Naive thymus-derived CD4-positive, alpha-beta T cell (primary cell): ENCODE measurements at places on chromosomes 16 and 17.

DNA sequence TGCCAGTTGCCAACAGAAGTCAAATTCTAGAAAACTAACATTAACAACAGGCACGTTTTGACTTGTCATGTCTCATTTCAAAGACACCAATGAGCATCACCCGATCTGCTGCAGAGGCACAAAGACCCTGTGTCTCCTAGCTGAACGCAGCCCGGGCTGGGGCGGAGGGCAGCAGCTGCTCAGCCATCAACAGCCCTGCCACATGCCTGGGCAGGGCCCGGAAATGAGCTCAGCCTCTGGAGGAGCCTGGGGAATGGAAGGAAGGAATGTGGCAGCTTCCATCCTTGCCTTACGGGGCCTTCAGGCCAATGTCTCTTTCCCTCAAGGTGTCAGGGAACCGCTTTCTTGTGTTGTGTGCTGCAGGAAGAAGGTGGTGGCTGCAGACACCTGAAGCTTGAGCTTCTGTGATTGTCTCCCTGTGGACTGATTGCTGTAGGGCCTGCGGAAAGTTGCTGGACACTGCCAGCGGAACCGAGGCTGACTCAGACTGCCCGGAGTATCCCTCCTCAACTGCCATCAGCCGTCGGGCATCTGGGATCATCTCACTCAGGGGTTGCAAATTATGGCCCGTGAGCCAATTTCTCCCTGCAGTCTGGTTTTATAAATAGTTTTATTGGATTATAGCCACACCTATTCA, 7.3 kb downstream of the CDH13 start:
- H3K27me3 ChIP-seq, result no peaks in the 10 kb centered on the region
- H3K27ac ChIP-seq, result no peak overlapping the region
- no peaks in the 10 kb centered on the region for H3K4me1 ChIP-seq
- no peak for DNase-seq
- no peaks in the 10 kb centered on the region for H3K36me3 ChIP-seq

- peaks cover 16% of the 10 kb centered on the region for H3K4me1 ChIP-seq
- H3K27ac ChIP-seq, result no peak overlapping the region
- H3K27me3 ChIP-seq, result no peaks in the 10 kb centered on the region
- H3K36me3 ChIP-seq, result no peaks in the 10 kb centered on the region
- no peak for DNase-seq
Measured at GRCh38 chr17:81831563-81831956, 1.5 kb downstream of the MCRIP1 start.

DNA sequence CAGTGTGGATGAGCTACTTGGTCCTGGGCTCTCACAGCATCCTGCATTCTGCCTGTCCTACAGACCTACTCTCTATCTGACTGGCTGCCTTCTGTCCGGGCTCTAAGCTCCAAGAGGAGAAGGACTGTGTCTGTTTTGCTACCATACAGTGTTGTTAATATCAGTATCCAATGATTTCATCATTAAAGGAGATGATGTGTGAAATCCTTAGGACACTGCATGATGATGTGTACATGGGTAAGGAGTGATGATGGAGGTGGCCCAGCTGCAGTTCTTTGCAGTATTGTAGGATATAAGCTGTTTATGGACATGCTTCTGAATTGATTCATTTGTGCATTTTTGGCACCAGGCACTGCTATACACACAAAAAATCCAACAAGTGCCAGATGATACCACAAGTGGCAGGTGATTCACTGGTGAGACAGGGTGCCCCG, 536.9 kb upstream of the CDH11 start:
- H3K27me3 ChIP-seq, result no peaks in the 10 kb centered on the region
- no peak overlapping the region for H3K27ac ChIP-seq
- no peak overlapping the region for H3K4me3 ChIP-seq
- H3K4me1 ChIP-seq, result no peaks in the 10 kb centered on the region
- no peak for DNase-seq

- H3K27ac ChIP-seq, result no peak overlapping the region
- no peak overlapping the region for H3K4me3 ChIP-seq
- H3K4me1 ChIP-seq, result peaks cover 17% of the 10 kb centered on the region
- DNase-seq, result no peak
- no peaks in the 10 kb centered on the region for H3K27me3 ChIP-seq
Measured at GRCh38 chr17:6577686-6578263, 21.4 kb upstream of the PITPNM3 start.

DNA sequence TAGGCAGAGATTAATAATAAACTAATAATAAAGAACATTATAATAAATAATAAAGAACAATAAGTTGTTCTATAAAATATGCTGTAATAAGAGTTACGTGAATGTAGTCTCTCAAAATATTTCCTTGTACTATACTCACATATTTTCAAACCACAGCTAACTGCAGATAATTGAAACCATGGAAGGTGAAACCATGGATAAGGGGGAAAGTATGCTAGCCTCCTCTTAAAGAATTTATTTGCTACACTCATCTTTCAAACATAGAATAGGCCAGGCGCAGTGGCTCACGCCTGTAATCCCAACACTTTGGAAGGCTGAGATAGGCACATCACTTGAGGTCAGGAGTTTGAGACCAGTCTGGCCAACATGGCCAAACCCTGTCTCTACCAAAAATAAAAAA, 18.5 kb downstream of the CYTH1 start:
- peaks cover 86% of the 10 kb centered on the region for H3K4me1 ChIP-seq
- H3K4me3 ChIP-seq, result no peak overlapping the region
- H3K27me3 ChIP-seq, result no peaks in the 10 kb centered on the region
- peak overlapping the region; percentile 4 for H3K27ac ChIP-seq
- H3K36me3 ChIP-seq, result no peaks in the 10 kb centered on the region

DNA sequence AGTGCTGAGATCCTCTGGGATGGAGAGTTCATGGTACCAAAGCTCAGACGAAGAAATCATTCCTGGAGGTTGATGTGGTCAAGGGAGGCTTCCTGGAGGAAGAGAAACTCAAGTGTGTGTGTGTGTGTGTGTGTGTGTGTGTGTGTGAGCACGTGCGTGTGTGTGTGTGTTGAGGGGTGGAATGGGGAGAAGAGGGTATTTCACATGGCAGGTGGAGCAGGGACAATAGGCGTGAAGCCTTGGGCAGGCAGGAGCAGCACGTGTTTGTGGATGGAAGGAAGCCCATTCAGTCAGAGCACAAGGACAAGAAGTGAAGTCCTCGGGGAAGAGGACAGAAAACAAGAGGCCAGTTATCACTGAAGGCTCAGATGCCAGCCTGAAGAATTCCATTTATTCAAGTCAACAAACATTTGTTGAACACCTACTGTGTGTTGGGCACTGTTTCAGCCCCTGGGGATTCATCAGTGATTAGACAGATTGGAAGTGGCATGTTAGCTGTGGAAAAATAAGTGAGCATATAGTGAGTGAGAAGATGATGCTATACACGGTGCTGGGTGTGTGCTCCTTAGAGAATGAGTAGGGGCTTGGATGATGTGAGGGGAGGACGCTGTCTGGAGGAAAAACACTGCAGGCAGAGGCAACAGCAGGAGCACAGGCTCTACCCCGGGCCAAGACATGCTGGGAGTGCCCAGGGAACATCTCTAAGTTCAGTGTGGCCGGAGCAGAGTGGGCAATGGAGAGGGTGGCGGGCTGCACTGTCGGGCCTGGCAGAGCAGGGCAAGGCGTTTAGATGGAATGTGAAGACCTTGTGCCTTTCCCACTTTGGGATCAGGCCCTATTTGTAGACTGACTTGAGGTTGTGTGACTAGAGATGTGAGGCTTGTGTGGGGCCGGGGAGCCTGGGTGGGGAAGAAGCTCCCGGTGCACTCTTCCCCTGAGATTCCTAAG, 267.1 kb downstream of the CBLN1 start:
- no peaks in the 10 kb centered on the region for H3K27me3 ChIP-seq
- no peaks in the 10 kb centered on the region for H3K4me1 ChIP-seq
- no peak for DNase-seq
- H3K27ac ChIP-seq, result no peak overlapping the region
- no peaks in the 10 kb centered on the region for H3K36me3 ChIP-seq
- no peak overlapping the region for H3K4me3 ChIP-seq

DNA sequence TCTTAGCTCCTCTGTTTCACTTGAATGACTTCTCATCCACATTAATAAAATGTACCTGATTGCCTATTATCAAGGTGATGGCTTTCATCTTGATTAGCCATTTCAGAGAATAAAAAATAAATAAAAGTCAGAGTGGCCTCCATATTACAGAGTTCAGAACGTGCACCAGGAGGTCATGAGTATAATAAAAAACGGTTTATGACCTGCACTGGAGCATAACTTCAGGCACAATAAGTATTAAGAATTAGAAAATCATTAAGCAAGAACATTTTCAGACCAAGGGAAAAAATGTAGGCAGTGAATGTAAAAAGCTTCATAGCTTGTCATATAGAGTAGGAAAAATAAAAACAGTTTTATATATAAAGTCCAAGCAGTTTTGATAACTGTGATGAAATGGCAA, 11.4 kb downstream of the METTL9 start:
- no peak overlapping the region for H3K27ac ChIP-seq
- H3K4me3 ChIP-seq, result no peak overlapping the region
- DNase-seq, result no peak
- H3K36me3 ChIP-seq, result no peaks in the 10 kb centered on the region
- H3K4me1 ChIP-seq, result peaks cover 30% of the 10 kb centered on the region

GRCh38 chr17:8108972-8109660, 9.2 kb downstream of the ALOXE3 start:
- no peak for DNase-seq
- H3K36me3 ChIP-seq, result no peaks in the 10 kb centered on the region
- H3K27me3 ChIP-seq, result peaks cover 3% of the 10 kb centered on the region
- no peak overlapping the region for H3K4me3 ChIP-seq
- no peak overlapping the region for H3K27ac ChIP-seq
- peaks cover 4% of the 10 kb centered on the region for H3K4me1 ChIP-seq

DNA sequence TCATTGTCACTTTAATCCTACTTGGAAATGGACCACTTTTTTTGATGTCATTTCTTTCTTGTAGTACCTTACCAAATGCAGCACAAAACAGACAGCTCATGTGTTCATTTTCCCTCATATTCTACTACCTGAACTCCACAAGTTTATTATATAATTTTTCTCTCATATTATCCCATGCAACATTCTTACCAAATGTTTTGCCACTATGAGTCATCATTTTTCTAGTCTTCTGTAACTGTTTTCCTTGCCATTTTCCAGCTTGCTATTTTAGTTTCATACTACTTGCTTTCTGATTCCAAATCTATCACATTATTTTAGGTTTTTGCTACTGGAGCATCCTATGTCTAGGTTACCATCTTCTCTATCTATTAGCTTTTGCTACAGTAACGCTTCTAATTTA, 332.7 kb downstream of the ZFHX3 start:
- no peak overlapping the region for H3K27ac ChIP-seq
- H3K27me3 ChIP-seq, result no peaks in the 10 kb centered on the region
- H3K36me3 ChIP-seq, result no peaks in the 10 kb centered on the region

- H3K36me3 ChIP-seq, result no peaks in the 10 kb centered on the region
- no peak overlapping the region for H3K27ac ChIP-seq
- no peak overlapping the region for H3K4me3 ChIP-seq
- no peaks in the 10 kb centered on the region for H3K4me1 ChIP-seq
Measured at GRCh38 chr17:82170412-82170961, 42.2 kb downstream of the CCDC57 start.

DNA sequence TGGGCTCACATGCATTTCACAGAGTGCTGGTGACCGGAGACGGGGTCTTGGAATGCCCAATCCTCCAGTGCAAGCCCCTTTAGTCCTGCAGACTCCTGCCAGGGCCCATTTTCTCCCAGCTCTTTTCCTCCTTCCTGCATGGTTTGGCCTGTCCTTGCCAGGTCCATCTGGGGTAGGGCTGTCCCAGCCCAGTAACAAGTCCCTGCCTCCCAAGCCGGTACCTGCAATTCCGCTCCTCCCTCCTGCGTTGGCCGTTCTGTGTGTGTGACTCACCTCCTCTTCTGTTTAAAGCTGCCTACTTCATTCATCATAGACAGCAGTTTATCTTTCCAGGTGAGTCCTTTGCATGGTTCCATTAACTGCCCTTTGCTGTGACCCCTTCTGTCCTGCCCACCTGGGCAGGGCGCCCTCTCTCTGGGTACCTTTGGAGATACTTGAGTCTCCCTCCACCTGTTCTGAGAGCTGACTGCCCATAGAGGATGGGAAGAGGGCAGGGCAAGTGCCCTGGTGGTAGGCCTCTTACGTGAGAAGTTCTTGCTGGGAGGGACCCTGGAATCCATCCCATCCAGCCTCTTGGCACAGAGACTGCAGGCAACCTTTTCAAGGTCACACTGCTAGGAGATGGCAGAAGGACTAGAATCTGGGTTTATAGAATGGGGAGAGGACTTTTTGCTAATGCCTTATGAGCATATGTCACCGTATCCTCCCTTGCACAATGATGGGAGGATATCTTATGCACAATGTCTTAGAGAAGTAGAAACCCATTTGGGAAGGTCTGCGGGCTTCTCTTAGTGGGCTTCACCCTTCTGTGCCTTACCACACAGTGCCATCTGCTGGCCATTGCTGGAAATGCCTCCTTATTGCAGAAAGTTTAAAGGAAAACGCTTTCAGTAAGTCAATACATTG, 29.7 kb upstream of the LGALS9 start:
- no peaks in the 10 kb centered on the region for H3K36me3 ChIP-seq
- DNase-seq, result peak; percentile 66
- no peak overlapping the region for H3K4me3 ChIP-seq
- no peaks in the 10 kb centered on the region for H3K4me1 ChIP-seq
- no peaks in the 10 kb centered on the region for H3K27me3 ChIP-seq
- H3K27ac ChIP-seq, result no peak overlapping the region

GRCh38 chr17:7133424-7133823, 18.8 kb upstream of the ASGR2 start:
- peaks cover 20% of the 10 kb centered on the region for H3K4me1 ChIP-seq
- H3K27me3 ChIP-seq, result no peaks in the 10 kb centered on the region
- peak; percentile 37 for DNase-seq
- peak overlapping the region; percentile 65 for H3K27ac ChIP-seq
- peak overlapping the region; percentile 17 for H3K4me3 ChIP-seq

- no peaks in the 10 kb centered on the region for H3K27me3 ChIP-seq
- no peaks in the 10 kb centered on the region for H3K36me3 ChIP-seq
- H3K4me3 ChIP-seq, result no peak overlapping the region
- DNase-seq, result no peak
- no peaks in the 10 kb centered on the region for H3K4me1 ChIP-seq
- no peak overlapping the region for H3K27ac ChIP-seq
Measured at GRCh38 chr17:76481071-76481655, 13.8 kb downstream of the AANAT start.

- DNase-seq, result no peak
- H3K4me1 ChIP-seq, result no peaks in the 10 kb centered on the region
- H3K27ac ChIP-seq, result no peak overlapping the region
- no peak overlapping the region for H3K4me3 ChIP-seq
- no peaks in the 10 kb centered on the region for H3K36me3 ChIP-seq
- no peaks in the 10 kb centered on the region for H3K27me3 ChIP-seq
Measured at GRCh38 chr17:57750109-57750871, 5.2 kb upstream of the CCDC182 start.

GRCh38 chr16:6382924-6383459, 949.7 kb upstream of the RBFOX1 start:
- no peak for DNase-seq
- H3K4me3 ChIP-seq, result no peak overlapping the region
- H3K27ac ChIP-seq, result no peak overlapping the region
- no peaks in the 10 kb centered on the region for H3K4me1 ChIP-seq
- H3K27me3 ChIP-seq, result no peaks in the 10 kb centered on the region

- H3K4me1 ChIP-seq, result no peaks in the 10 kb centered on the region
- DNase-seq, result no peak
- peaks cover under 1% of the 10 kb centered on the region for H3K36me3 ChIP-seq
- H3K27me3 ChIP-seq, result no peaks in the 10 kb centered on the region
- no peak overlapping the region for H3K27ac ChIP-seq
- no peak overlapping the region for H3K4me3 ChIP-seq
Measured at GRCh38 chr17:1743088-1743439, 393 bp downstream of the SERPINF2 start.
